ENCODE measurements at places on chromosomes 2 and 18.

GRCh38 chr2:10305254-10305635 is 2.5 kb downstream of the HPCAL1 start:
- no peak for DNase-seq
- H3K4me3 ChIP-seq, result no peak overlapping the region
- peaks cover 3% of the 10 kb centered on the region for H3K4me1 ChIP-seq
- no peaks in the 10 kb centered on the region for H3K27me3 ChIP-seq
- peak overlapping the region; percentile 39 for H3K27ac ChIP-seq
- H3K36me3 ChIP-seq, result no peaks in the 10 kb centered on the region

GRCh38 chr18:32509111-32509510 is 38.4 kb upstream of the GAREM1 start:
- no peaks in the 10 kb centered on the region for H3K36me3 ChIP-seq
- no peaks in the 10 kb centered on the region for H3K4me1 ChIP-seq
- DNase-seq, result no peak
- H3K4me3 ChIP-seq, result no peak overlapping the region

DNA sequence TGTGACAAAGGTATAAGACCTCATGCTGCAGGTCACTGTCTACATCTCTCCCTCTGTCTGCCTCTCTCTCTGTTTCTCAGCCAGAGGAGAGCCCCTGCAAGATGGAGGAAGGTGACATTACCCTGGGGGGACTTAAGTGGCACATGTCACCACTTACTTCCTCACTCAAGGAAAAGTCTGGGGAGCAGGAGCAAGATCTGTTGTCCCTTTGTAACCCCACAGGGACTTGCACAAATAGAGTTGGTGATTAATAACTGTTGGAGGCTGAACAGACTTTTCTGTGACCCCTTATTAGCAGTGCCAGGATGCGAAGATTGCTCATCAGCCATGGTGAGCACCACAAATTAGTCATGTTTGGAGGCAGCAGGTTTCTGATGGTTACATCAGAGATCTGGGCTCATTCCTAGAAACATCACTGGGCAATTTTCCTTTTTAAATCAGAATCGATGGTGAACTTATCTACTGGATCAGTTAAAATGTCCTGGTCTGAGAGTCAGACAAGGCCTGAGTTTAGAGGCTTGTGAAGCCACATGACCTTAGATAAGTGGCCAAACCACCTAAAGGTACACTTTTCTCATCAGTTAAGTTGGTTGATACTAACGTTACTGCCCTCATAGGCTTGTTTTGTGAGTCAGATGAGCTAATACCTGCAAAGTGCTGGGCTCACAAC is 81.2 kb upstream of the LTBP1 start:
- DNase-seq, result no peak
- H3K27me3 ChIP-seq, result no peaks in the 10 kb centered on the region
- no peak overlapping the region for H3K4me3 ChIP-seq
- no peaks in the 10 kb centered on the region for H3K4me1 ChIP-seq

GRCh38 chr18:79823120-79823519 is 25.4 kb downstream of the KCNG2 start:
- no peaks in the 10 kb centered on the region for H3K27me3 ChIP-seq
- no peaks in the 10 kb centered on the region for H3K36me3 ChIP-seq
- DNase-seq, result no peak
- no peak overlapping the region for H3K27ac ChIP-seq
- no peak overlapping the region for H3K4me3 ChIP-seq

- no peaks in the 10 kb centered on the region for H3K36me3 ChIP-seq
- H3K4me3 ChIP-seq, result no peak overlapping the region
- no peaks in the 10 kb centered on the region for H3K27me3 ChIP-seq
- no peak for DNase-seq
Measured at GRCh38 chr18:79133724-79134123, 64.5 kb downstream of the ATP9B start.

All from prostate gland (tissue), 2 donors.